ENCODE measurements at places on chromosomes 5 and 9.
A peak's percentile ranks its signal among the peaks of the same experiment; 100 is the strongest.

GRCh38 chr5:155954701-155955445, 372.1 kb upstream of the SGCD start:
- DNase-seq, result no peak

- DNase-seq, result peak; percentile 29
Observed at GRCh38 chr5:172564188-172564587, 76.9 kb upstream of the NEURL1B start.

GRCh38 chr9:17751486-17751885, 172.6 kb downstream of the SH3GL2 start:
- DNase-seq, result no peak

DNA sequence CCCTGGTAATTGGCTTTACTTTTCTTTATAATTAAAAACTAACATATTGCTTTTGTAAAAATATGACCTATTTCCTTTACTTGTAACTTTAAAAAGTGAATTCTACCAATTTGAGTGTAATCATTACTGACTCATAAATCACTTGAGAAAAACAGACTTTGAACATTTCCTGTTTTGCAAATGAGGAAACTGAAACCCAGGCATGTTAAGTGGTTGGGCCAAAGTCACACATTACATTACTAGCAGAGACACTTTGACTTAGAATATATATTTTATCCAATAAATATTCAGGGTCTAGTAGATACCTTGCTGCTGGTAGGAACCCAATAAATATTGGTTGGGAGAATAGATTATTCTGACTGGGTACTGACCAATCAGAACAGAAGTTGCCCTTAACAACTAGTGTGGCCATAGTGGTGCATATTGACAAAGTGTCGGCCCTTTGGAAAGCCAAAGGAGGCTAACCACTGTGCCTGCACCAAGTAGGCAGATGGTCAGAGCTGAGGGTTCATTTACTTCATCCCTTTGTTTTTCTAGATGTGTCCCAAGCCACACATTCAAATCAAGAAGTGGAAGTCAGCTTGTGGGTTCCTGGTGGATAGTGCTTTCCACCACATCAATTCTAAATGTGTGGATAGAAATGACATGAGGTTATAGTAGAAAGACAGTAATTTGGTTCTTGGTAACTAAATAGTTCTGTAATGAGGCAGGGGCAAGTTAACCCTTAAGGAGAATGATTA, 365.1 kb upstream of the RIOK2 start:
- peak; percentile 18 for DNase-seq

DNA sequence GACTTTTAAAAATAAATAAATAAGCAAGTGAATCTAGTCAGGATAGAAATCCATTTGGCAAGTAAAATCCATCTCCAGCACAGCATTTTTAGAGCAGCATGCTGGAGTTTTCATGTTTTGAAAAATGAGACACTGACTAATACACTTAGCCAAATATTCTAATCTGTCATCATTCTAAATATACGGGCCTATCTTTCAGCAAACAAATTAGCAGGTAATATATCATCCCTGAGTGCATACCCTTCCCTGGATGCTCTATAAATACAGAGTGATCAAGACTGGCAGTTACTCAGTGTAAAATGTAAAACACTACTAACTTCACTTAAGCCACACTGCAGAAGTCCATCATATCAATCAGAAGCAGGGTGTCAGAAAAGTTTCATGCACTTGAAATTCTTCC, 58.4 kb downstream of the MLLT3 start:
- DNase-seq, result no peak

- no peak for DNase-seq
Observed at GRCh38 chr5:143359869-143360268, 43.6 kb downstream of the NR3C1 start.

GRCh38 chr5:95317085-95317484, 32.2 kb upstream of the MCTP1 start:
- no peak for DNase-seq

DNA sequence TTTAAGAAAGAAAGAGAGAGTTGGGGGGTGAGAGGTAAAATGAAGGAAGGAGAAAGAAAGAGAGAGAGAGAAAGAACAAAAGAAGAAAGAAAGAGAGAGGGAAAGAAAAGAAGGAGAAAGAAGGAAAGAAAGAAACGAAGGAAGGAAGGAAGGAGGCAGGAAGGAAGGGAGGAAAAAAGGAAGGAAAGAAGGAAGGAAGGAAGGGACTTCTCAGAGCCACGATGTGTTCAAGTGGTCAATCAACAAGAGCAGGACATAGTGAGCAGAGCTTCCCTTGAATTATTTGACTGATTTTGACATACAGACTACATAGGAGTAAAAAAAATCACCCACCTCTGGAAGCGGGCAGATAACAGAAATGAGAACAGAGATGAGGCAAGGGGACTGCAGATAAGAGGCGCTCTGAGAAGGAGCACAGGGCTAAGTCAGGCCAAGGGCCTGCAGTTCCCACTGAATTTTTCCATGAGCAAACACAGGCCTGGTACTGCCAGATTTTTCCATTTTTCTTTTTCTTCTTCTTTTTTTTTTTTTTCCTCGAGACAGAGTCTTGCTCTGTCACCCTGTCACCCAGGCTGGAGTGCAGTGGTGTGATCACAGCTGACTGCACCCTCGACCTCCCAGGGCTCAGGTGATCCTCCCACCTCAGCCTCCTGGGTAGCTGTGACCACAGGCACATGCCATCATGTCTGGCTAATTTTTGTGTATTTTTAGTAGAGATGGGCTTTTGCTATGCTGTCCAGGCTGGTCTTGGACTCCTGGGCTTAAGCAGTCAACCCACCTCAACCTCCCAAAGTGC, 77.7 kb upstream of the IL17B start:
- DNase-seq, result no peak

DNA sequence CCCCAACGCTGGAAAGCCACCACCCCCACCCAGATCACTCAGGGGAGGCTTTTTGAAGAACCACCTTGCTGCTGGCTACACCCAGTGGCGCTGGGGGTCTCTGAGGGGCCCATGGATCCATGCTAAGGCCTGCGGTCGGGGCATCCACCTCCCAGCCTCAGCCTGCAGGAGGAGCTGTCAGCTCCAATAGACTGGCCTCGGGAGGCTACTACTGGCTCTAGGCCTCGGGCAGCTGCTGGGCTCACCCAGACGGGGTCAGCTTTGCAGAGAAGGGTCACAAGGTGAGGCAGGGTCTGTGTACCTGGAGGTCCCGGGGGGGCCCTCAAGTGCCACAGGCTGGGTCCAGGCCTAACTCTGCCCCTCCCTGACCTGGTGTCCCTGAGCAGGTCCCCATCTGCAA, 193.7 kb downstream of the OLFM1 start:
- no peak for DNase-seq

DNA sequence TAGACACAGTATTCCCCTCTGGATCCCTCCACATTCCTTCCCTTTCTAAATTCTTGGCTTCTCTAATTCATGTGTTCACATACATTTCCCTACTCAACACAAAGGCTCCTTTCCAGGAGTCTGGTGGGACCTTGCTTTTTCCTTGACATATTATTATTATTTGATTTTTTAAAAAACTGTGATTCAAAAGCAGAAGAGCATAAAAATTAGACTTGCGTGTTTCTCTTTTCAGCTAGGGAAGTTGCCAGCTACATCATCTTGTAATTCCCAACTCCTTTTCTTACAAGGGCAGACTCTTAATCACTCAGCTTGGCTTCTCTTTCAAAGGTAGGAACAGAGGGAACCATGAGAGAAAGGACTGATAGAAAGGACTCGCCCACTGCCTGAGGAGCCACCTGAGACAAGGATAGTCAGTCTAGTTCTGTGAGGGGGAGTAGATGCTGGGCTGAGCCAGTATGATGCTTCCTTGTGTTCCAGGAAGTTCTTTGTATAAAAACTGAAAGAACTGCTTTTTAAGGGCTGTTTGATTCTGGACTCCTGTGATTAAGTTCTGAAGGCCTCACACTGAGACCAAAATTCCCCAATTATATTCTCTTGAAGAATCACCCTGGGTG, 51.0 kb upstream of the DPYSL3 start:
- no peak for DNase-seq

GRCh38 chr5:141522301-141522700, 33.4 kb downstream of the PCDHGC5 start:
- DNase-seq, result no peak

DNA sequence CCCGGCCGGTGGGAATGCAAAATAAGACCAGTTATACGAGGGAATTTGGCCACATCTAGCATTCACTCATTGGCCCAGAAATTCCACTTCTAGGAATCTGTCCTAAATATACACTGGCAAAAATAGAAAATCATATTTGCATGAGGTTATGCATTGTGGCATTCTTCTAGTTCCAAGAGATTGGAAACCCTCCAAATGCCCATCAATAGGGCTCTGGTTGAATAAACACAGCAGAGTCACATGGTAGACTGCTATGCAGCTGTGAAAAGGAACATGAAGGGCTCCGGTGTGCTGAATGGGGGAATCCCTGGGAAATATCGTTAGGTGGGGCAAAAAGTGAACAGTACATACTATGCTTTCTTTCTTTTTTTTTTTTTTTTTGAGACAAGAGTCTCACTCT, 36.8 kb downstream of the PTGES start:
- DNase-seq, result no peak

DNA sequence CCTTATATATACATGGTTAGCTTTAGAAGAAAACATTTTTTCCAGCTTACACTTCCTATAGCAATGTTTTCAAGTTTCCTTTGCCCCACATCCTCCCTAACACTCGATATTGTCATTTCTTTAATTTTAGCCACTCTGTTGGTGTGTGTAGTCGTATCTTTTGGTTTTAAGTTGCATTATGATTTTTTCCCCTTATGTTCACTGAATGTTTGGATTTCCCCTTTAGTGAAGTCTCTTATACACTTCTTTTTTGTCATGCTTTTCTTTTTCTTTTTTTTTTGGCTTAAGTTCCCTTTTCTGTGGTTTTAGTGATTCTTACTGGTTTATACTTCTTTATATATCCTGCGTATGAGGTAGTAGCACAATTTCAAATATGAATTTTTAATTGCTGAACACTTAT, 58.8 kb downstream of the KDM4C start:
- no peak for DNase-seq

- DNase-seq, result no peak
Observed at GRCh38 chr9:122124048-122124447, 30.9 kb upstream of the TTLL11 start.

GRCh38 chr5:105158526-105158925, 1595.9 kb upstream of the NUDT12 start:
- no peak for DNase-seq

DNA sequence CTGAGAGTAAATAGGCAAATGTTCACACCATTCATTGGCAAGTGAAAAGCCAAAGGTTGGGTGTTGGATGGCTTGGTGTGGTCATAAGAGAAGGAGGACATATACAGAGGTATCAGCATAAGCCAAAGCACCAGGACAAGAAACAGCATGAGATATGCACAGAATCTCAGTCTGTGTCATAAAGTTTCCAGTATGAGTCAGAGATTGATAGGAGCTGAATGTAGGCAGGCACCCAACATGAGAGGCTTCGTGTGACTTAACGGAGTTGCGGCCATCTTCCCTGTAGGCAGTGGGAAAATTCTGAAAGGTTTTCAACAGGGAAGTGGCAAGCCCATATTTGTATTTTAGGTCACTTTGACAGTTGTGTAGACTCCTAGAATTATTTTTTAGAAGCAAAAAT, 54.5 kb downstream of the SNCAIP start:
- DNase-seq, result no peak

DNA sequence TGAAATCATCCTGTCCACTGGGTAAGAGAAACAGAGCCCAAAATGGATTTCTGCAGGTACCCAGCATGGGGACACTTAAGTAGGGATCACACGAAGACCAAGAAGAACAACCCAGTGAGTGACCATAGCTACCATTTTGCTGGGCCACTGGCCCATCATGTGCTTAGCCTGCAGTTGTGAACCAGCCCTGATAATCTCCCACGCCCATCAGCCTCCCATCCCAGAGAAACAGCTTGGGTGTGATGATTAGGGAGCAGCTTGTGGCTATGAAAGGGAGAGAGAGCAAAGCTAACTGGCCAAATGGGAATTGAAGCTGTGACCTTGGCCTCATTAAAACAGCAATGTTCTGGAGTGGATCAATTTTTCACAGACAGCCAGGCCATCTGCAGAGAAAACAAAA, 138.5 kb downstream of the SLC24A2 start:
- DNase-seq, result no peak

GRCh38 chr9:14262827-14263226, 51.1 kb downstream of the NFIB start:
- no peak for DNase-seq

- DNase-seq, result no peak
Observed at GRCh38 chr5:10645146-10645545, 81.3 kb downstream of the ANKRD33B start.

GRCh38 chr5:65955746-65956145, 29.4 kb downstream of the ERBIN start:
- no peak for DNase-seq

DNA sequence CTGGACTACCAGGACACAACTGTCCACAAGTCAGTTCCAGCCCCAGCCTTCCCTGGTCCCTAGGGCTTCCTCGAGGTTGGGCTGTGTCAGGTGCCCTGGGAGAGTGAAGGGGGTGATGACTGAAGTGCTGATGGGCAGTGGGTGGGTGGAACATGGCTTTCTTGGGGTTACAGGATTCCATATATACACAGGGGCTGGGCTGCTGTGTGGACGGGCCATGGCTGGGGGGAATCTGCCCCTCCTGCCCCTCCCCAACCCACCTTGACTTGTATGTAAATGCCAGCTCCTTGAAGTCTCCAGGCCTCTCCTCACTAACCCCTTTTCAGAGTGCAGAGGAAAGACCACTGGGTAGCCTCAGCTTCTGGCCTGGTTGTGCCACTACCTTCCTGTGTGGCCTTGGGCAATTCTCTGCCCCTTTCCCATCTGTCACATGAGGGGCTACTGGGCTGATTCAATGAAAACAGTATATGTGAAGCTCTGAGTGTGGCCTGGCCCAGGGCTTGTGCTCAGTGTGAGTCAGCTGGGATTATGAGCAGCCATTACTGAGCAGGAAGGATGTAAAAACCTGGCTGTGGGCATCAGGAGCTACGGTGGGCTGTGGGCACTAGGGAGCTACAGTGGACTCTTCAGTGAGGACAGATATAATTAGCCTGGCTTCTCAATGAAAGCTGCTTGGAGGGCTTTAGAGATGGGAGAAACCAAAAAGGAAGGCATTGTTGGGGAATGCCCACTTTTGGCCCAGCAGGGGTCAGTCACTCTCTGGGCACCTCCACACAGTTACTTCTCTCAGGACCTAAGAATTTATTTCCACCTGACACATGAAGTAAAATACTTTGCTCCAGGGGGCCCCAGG, 23.3 kb downstream of the PITX1 start:
- DNase-seq, result no peak
